Retina (tissue), 1 donor: ENCODE measurements at places on chromosomes 7 and 10.

- DNase-seq = peak; percentile 71
Measured at GRCh38 chr10:122487174-122487765, 25.9 kb downstream of the HTRA1 start.

DNA sequence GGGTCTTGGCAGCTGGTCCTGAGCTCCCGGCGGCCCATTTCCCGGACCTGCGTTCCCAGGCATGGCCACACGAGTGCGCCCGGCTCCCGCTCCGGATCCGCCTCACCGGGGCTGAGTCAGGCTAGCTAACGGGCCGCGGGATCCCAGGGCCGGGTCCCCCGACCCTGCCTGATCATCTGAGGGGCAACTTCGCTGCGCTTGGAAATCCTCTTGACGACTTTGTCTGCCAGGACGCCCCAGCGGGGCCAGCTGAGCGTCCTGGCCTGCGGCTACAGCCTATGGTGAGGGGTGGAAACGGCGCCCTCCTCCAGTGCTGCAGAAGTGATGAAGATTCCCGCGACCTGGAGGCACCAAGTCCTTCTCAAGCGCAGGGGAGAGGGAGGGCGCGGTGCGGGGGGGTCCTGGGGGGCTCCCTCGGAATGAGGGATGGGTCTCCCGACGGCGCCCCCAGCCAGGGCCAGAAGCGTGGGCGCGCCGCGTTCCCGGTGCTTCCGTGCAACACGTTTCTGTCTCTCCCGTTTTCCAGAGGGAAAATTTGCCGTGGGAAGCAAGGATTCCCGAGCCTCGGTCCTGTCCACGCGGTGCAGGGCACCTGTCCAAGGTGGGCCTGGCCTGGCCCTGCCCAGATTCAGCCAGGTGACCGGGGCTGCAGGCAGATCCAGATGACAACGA is 212.4 kb downstream of the CCSER2 start:
- DNase-seq = peak; percentile 90

DNA sequence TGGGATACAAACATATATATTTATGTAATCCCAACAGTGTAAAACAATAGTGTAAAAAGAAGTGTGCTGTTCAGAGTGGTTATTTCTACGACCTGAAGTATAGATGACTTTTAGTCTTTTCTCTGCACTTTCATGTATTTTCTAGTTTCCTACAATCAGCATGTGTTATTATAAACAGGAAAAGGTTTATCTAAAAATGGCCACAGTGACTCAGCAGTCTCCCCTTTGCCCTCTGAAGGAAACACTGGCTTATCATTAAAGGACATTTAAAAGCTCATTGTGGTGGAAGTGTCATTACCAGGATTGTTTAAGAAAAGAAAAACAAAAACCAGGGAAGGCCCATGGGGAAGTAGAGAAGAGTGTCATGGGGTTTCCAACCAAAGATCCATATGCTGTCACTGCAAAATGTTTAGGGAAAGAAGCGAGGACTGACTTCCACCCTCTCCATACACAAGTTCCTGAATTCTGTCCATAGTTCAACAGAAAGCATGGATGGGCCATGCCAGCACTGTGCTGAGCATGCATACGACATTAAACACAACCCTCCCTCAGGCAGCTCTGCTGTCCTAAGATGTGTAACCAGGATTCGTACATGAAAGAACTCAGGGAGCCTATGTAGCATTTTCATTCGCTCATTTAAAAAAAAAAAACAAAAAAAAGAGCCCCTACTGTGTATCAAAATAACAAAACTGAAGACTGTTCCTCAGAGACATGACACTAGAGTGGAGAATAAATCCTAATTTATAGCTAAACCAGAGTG is 10.2 kb downstream of the CYREN start:
- DNase-seq = no peak

- no peak for DNase-seq
Measured at GRCh38 chr7:98640375-98640774, 23.3 kb downstream of the NPTX2 start.

GRCh38 chr7:107953924-107954303 is 49.0 kb downstream of the LAMB1 start:
- DNase-seq = no peak

DNA sequence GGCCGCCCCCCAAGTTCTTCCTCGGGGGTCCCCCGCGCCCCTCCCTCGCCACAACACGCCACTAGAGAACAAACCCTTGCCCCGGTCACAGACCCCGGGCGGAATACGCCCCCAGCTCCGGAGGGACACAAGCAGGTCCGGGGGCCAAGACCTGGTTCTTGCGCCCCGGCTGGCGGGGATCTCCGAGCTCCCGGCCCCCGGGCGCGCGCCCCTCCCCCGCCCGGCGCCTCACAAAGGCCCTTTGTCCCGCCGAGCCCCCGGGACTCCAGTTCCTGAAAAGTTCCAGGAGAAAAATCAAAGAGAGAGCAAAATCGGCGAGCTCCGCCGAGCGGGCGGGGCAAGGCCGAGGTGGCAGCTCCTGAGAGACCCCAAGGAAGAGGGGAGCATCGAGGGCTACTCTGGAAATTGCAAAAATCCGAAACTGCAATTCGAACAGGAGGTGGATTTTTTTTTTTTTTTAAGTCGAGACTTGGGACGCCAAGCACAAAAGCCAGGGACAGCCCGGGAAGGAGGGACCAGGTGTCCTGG is 4.0 kb downstream of the TNRC18 start:
- DNase-seq = no peak
